ENCODE measurements at places on chromosomes 4 and X.

DNA sequence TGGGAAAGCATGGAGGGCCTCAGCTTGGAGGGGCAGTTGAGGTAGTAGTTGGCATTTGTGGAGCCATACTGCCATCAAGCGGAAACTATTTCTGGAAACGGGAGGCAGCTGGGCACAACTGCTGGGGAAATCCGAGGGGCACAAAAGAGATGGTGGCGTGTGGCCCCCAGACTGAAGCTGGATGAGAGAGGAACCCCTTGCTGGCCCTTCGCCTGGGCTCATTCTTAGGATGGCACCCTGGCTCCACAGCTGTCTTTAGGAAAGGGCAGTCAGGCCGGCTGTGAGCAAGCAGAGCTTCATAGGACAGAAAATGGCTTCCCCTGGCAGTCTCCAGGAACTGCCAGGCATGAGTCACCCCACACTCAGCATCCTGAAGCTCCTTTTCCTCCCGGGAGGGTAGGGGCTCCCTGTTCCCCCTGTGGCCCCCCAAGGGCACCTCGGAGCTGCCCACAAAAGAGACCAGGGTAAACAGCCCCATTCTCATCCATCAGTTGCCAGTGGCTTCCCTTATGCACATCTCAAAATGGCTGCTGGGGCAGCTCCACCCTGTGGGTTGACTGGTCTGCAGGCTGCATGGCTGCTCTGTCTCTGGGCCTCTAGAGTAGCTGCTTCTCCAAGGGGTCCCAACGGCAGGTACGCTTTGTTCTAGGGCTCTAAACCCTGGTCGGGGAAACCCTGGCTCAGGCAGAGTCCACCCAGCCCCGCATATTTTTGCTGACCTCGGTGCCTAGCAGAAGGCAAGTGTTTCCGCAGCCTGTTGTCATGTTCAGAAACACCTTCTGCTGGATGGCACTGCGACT lies 64.7 kb downstream of the NBDY start:
- no peak for DNase-seq

DNA sequence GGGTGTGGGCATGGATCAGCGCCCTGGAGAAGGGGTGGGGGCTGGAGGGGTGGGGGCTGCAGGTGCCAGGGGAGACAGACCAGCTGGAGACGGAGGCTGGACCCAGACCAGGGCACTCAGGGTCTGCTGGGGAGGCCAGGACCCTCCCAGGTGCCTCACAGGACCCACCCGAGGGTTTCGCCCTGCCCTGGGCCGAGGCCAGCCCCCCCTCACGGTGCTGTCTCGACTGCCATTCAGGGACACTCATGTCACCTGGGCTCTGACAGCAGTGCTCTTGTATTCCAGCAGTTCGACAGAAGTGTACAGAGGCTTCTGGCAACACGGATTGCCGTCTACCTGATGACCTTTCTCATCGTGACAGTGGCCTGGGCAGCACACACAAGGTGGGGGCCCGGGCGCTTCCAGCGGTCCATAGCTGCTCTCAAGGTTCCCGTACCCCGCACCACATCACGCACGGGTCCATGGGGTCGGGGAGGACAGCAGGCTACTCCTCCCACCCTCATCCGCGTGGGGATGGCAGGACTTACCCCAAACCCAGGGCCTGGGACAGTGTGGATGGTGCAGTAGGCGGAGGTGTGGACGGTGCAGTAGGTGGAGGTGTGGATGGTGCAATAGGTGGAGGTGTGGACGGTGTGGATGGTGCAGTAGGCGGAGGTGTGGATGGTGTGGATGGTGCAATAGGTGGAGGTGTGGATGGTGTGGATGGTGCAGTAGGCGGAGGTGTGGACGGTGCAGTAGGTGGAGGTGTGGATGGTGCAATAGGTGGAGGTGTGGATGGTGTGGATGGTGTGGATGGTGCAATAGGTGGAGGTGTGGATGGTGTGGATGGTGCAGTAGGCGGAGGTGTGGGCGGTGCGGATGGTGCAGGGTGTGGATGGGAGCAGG lies 18.1 kb downstream of the TMEM175 start:
- no peak for DNase-seq

GRCh38 chrX:70979136-70979762 lies 48.4 kb upstream of the SLC7A3 start:
- peak; percentile 1 for DNase-seq

DNA sequence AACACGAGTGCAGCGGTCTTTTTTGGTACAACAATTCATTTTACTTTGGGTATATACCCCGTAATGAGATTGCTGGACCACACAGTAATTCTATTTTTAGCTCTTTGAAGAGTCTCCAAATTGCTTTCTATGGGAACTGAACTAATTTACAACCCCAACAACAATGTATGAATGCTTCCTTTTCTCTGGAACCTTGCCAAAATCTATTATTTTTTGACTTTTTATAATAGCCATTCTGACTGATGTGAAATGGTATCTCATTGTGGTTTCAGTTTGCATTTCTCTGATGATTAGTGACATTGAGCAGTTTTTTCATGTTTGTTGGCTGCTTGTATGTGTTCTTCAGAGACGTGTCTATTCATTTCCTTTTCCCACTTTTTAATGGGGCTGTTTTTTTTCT lies 240.8 kb downstream of the STK32B start:
- no peak for DNase-seq

DNA sequence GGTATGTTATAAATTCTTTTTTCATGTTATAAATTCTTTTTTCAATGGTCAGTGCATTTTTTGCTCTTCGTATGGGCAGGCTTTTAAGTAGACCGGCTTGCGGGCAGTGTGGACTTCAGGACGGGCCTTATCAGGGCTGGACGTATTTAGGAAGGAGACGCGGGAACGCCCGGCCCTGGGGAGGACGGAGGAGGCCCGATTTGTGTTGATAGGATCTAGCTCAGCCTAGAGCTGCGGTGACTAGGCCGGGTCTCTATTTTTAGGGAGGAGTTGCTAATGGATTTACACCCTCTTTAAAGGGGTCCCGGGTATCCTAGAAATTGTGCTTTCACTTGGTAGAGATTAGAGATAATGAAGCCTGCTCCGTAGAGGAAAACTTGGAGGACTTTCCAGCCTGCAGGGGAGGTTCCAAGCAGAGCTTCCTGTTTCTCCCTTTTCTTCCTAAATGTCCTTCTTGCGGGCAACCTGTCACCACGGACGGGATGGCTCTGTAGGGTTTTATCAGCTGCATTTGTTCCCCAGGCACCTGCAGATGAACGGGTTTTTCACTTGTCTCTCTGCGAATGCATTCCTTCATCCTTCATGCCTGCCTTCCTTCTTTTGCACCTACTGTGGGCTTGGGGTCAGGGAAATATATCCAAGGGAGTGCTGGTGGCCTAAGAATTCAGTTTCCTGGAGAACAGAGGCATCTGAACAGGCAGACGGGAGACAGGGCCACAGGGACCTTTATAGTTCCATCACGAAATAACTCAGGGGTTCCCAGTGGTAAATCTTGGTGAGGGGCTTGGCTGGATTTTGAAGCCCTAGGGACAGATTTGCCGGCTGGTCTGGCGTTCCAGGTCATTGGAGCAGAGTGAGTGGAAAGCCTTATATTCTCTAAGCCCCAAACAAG lies 1.4 kb downstream of the CD99 start:
- no peak for DNase-seq

- DNase-seq, result no peak
These were observed 213.8 kb upstream of the FGF13 start for GRCh38 chrX:138925330-138925729.

- DNase-seq, result no peak
These were observed 21.1 kb downstream of the PDE6B start for GRCh38 chr4:646460-646859.

GRCh38 chr4:24970635-24971034 lies 57.8 kb upstream of the CCDC149 start:
- no peak for DNase-seq

- DNase-seq, result no peak
These were observed 268.7 kb upstream of the GK2 start for GRCh38 chr4:79676705-79677104.

- DNase-seq, result no peak
These were observed 11.3 kb upstream of the APLN start for GRCh38 chrX:129665916-129666644.

- no peak for DNase-seq
These were observed 6.0 kb upstream of the HPGDS start for GRCh38 chr4:94348666-94349065.

- no peak for DNase-seq
These were observed 129.2 kb upstream of the WDR1 start for GRCh38 chr4:10245751-10246150.

DNA sequence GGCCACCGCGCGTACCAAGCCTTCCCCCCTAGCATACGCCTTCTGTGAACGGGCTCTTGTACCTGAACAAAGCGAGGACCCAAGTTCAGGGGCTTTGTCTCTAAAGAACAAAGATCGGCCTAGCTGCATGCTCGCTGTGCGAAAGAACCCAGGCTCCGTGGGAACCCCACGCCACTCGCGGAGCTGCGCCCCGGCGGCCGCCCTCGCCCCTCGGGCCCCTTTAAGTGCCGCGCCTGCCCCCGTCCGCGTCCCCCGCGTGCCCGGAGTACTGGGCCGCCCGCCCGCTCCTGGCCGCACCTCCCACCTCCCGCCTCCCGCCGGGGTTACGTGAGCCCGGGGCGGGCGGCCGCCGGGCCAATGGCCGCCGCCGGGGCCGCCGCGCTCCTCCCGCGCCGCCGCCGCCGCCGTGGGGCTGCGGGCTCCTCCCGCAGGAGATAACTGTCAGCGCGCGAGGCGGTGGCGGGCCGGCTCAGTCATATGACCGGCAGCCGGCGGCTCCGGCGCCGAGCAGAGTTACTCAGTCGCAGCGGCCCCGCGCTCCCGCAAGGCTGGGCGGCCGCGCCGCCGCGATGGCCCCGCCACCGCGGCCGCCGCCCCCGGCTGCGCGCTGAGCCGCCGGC lies at the start of gene FNIP2:
FNIP2 (plus strand) TSS at position 472 of the 620 bp plus-strand sequence. CDS start 187 bp downstream, outside the sequence.
- DNase-seq, result peak; percentile 93

DNA sequence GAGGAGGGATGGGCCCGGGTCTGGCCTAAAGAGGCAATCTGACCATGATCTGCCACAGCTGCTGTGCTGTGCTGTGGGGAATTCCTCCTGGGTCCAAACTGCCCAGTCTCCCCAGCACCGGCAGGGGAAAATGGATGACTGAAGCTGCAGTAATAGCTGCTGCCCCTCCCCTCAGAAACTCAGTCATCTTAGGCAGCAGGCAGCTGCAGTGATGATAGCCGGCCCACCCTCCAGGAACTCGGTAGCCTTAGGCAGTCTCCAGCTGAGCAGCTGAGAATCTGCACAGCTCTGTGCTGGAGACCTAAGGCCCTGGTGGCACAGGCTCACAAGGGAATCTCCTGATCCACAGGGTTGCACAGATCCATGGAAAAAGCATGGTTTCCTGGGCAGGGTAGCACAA lies 113.4 kb upstream of the USP38 start:
- no peak for DNase-seq

- peak; percentile 0 for DNase-seq
These were observed 220.1 kb downstream of the DLG3 start for GRCh38 chrX:70664726-70665125.

DNA sequence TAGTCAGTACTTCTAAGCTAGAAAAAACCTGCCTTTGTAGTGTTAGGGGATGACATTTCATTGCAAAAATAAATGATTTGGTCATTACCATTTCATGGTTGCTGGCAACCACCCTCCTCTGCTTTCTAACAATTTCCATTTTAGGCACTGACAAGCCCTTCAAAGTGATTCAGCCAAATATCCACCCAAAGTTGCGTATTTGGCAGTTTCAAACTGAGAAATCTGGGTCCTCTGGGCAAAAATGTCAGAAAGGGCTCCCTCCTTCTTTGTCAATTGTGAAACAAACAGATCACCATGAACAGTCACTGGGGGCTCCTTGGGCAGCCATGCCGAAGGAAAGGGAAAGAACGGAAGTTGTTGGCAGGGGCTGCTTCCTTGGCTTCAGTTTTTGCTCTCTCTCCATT lies 33.0 kb downstream of the PLAC1 start:
- DNase-seq, result no peak

GRCh38 chr4:54227256-54228055 lies 1.6 kb upstream of the PDGFRA start:
- DNase-seq, result no peak

DNA sequence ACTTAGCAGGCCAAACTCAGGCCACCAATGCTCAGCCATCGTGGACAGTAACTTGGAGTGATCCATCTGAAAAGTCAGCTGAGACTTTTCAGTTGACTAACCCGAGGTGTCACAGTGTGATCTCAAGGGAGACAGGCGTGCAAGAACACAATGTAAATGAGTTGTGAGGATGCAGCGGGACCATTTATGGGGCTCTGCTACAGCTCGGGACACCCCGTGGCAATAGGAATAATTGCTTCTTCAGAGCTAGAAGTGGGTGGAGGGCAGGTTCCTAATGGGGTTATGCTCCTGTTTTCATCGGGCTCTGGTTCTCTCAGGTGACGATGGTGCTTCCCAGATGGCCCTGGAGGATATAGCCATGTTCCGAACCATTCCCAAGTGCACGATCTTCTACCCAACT lies 27.3 kb downstream of the TKTL1 start:
- DNase-seq, result no peak

DNA sequence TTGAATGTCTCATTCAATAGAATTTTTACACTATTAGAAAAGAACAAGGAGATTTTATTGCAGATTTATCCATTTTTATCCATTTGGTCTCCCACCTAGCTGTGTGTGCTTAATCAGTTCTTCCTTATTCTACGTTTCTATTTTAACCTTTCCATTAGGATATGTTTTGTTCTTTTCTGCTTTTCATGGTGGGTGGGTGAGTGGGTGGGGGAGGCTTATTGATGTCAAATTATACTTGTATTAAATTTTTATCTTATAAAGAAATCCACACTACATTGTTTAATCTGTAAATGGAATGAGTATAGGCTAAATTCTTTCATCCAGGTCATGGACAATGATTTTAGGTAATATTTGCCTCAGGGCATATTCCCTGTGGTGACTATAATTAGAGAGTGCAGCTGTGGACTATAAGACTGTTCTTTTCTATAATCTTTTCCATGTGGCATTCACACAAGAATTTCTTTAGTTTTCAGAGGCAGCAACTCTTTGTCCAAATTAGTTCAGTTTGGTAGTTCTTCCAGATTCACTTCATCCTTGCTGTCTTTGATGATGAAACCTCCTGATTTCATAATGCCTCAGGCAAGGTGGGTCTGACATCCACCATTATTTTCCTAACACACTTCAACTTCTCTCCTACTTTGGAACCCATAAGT lies 2451.8 kb downstream of the PCDH7 start:
- DNase-seq, result no peak

GRCh38 chr4:85762529-85762871 lies 287.6 kb downstream of the ARHGAP24 start:
- no peak for DNase-seq

DNA sequence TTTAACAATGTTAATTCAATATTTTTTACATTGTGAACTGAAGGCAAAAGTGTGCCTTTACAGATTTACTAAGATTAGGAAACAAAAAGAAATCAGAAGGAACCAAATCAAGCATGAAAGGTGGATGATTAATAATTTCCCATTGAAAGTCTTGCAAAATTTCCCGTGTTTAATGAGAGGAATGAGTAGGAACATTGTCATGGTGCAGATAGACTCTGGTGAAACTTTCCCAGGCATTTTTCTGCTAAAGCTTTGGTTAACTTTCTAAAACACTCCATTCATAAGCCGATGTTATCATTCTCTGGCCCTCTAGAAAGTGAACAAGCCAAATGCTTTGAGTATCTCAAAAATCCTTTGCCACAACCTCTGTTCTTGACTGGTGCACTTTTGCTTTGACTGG lies 1522.8 kb upstream of the PABPC4L start:
- DNase-seq, result no peak

- no peak for DNase-seq
These were observed 120.5 kb downstream of the ENPP6 start for GRCh38 chr4:184097241-184097605.

Measured in erythroblast (primary cell).